ENCODE measurements at places on chromosomes 7 and 10. TPM values are rescaled to one million over a fixed set of nuclear protein-coding genes. Genes with fewer than 3 reads are reported as not detected.

Gene PRLHR
- polyA plus RNA-seq = 0.20 TPM

Gene ZNF365
- polyA plus RNA-seq = 3.1 TPM

Gene MYOF
- polyA plus RNA-seq = not detected

Gene METTL27
- polyA plus RNA-seq = 2.4 TPM

Gene FAM221A
- polyA plus RNA-seq = 17.7 TPM

Gene ATOH7
- polyA plus RNA-seq = 3.0 TPM

Gene NME8
- not detected for polyA plus RNA-seq

Gene DKK1
- polyA plus RNA-seq = 0.12 TPM

Gene LEP
- polyA plus RNA-seq = not detected

Gene ASAH2
- polyA plus RNA-seq = 20.8 TPM

Gene IL6
- not detected for polyA plus RNA-seq

Gene C10orf90
- polyA plus RNA-seq = not detected

Gene ITIH5
- polyA plus RNA-seq = 0.28 TPM

Gene COBL
- 0.12 TPM for polyA plus RNA-seq

Gene ANKRD61
- polyA plus RNA-seq = not detected

Gene ARHGEF5
- not detected for polyA plus RNA-seq

Gene GSAP
- polyA plus RNA-seq = 0.48 TPM

Gene IKZF1
- 0.24 TPM for polyA plus RNA-seq

Gene NPFFR1
- polyA plus RNA-seq = not detected

Gene LDB1
- 107 TPM for polyA plus RNA-seq

Gene STEAP1B
- not detected for polyA plus RNA-seq

Gene CALML5
- polyA plus RNA-seq = not detected
